ENCODE measurements at places on chromosomes 3 and 15.

DNA sequence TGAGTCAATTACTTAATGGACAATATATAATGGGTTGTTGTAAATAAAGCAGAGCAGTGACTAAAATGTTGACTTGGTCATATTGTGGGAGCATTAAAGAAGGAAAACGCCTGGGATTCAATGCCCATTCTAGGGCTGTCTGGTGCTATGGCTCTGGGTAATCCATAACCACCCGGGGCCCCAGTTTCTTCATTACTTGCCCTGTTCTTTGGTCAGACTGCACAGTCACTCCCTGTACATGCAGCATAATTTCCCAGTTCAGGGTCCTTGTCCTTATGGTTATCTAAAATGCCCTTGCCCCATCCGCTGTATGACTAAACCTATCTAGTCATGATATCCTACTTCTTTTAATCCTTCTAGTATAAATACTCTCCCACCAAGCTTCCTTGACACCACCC, 27.5 kb upstream of the DENND4A start:
- no peaks in the 10 kb centered on the region for H3K27me3 ChIP-seq
- H3K36me3 ChIP-seq, result no peaks in the 10 kb centered on the region
- H3K4me3 ChIP-seq, result no peak overlapping the region
- DNase-seq, result no peak

DNA sequence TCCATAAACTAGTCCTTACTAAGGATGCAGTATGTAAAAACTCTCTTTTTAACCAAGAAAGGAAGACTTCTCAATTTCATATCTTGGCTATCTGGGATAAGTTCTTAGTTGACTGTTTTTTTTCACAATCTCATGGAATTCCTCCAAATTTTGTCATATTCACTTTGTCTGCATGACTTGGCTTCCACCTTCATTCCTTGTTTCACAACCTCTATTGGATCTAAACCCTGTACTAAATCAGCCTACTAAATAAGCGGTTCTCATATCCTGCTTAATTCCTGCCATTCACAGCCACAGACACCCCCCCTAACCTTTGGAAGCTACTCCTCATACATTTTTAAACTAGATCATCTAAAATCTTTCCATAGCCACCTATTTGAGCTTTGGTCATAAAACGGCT, 370.6 kb upstream of the NAALADL2 start:
- no peaks in the 10 kb centered on the region for H3K36me3 ChIP-seq
- no peak overlapping the region for H3K4me3 ChIP-seq
- DNase-seq, result no peak

- no peak for DNase-seq
- no peak overlapping the region for H3K4me3 ChIP-seq
- H3K27me3 ChIP-seq, result no peaks in the 10 kb centered on the region
- no peaks in the 10 kb centered on the region for H3K36me3 ChIP-seq
- no peak overlapping the region for H3K27ac ChIP-seq
- no peaks in the 10 kb centered on the region for H3K4me1 ChIP-seq
These were observed 16.1 kb downstream of the ZNF106 start for GRCh38 chr15:42474827-42475226.

DNA sequence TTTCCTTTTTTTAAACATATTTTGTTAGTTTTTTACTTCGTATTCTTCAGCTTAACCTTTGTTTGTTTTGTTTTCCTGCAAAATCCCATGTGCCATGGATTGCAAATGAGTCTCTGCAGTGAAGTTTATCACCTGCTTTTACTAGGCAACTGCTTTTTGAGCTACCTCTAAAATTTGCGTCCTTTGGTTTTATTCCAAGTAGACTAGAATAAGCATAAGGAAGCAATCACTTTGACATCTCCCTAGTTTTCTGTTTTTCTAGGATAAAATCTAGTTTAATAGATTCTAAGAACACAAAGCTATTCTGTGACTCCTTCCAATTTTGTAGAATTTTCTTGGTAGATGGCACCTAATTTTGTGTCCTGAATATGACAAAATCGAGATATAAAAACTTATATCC, 1059.2 kb downstream of the OTOL1 start:
- H3K36me3 ChIP-seq, result no peaks in the 10 kb centered on the region
- H3K27ac ChIP-seq, result no peak overlapping the region
- no peak overlapping the region for H3K4me3 ChIP-seq
- H3K4me1 ChIP-seq, result no peaks in the 10 kb centered on the region
- no peaks in the 10 kb centered on the region for H3K27me3 ChIP-seq

DNA sequence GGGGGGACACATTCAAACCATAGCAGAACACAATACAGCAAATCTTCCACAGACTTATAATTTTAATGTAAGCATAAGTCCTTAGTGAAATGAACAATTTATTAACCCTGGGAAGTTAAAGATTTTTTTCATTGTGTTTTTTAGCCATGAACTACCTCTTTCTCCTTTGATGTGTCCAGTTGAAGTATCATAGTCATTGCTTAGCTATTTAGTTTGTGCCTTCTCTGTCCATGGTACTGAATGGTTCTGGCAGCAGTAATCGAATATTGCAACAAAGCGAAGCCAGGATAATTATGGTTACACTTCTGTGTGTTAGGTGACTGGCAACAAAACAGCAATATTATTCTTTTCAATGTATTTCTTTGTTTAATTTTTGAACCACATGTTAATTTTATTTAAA, 403.0 kb upstream of the ONECUT1 start:
- H3K27me3 ChIP-seq, result no peaks in the 10 kb centered on the region
- H3K36me3 ChIP-seq, result no peaks in the 10 kb centered on the region
- H3K4me3 ChIP-seq, result no peak overlapping the region
- DNase-seq, result no peak
